ENCODE measurements at places on chromosomes 13 and 19.

DNA sequence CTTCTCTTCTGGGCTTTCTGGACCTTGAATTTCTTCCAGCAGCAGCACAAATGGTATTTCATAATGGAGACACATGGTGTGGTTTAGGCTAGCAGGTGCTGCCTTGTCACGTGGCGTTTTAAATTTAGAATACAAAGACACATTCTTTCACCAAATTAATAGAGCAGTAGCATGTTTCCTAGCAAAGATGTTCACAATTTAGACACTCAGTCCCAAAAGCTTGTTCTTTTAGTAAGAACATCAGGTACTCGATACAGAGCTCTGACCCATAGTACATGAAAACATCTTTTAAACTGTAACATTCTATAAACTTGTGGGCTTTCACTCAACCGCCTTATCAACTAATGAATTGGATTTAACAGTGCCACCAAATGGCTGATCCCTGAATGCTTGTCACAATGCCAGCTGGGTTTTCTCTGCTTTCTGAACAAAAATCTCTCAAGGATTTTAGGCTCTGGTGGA lies 290.1 kb downstream of the DCLK1 start:
- DNase-seq: no peak

- peak; percentile 10 for DNase-seq
Observed at GRCh38 chr19:29576046-29576606, 30.0 kb upstream of the POP4 start.

GRCh38 chr13:29855784-29856183 lies 5.4 kb upstream of the UBL3 start:
- DNase-seq: no peak

DNA sequence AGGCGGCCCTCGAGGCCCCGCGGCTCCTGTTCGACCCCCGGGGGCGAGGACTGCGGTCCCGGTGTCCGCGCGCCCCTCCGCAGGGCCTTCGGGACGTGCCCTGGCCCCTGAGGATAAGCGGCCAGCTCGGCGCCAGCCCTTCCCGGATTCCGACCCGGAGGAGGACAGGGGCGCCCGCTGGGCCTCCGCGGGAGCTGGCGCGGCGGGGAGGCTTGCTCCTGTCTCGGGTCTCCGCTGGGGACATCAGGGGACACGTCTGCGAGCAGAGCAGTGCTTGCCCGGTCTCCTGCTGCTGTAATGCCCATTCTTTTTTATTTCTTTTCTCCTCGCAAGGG lies 829 bp downstream of the B3GLCT start:
- DNase-seq: no peak

DNA sequence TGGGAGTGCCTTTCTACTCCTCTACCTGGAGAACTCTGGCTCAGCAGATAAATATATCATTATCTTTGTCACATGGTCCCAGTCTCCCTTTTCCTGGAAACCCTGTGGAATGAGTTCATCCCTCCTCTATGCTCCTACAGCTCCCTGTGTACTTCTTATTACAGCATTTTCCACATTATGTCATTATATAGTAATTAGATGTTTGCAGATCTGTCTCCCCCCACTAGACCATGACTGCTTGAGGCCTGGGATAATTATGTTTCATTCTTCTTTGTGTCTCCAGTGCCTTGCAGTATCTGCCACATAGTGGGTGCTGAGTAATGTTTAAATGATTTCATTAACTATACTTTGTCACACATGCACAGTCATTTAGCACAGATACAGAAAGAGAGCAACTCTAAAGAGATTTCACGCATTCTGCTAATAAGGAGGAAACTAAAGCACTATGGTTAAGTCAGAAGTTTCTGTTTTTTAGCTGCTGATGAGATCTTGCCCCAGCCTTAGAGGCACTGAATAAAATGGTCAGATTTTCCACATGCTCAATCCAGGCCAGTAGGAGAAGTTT lies 66.1 kb upstream of the DIAPH3 start:
- no peak for DNase-seq

DNA sequence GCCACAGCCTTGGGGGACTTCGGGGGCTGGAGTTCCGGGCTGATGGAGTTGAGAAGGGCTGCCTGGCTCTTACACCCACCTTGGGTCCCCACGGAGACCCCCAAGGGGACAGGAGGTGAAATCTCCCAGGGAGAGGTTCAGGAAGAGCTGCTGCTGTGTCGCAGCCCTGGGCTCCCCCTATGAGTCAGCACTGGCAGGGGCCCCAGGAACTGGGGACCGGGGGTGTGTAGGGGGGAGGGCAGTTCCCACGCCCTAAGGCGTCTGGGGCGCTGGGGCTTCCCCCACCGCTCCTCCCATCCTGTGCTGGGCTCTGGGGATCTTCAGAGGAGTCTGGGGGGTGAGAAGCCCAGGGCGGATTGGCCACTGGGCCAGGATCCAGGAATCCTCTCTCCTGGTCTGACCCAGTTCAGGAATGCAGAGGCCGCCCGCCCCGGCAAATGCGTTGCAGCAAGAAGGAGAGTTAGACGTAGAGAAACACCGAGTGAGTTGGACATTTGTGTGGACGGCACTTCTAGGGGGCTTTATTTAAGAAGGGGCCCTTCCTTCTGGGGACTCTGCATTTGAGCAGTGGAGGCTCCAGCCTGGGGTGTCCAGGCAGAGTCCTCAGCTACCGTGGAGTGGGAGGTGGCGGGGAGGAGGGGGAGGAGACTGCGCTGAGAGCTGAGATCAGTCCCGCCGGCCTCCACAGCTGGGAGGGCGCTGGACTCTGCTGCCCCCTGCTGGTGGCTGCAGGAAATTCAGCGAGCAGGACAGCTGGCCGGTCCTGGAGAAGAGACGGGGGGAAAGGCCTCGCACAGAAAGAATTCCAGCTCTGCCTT lies 15.0 kb upstream of the NANOS3 start:
- DNase-seq: peak; percentile 87

- DNase-seq: no peak
Observed at GRCh38 chr13:72390909-72391308, 336.5 kb downstream of the MZT1 start.

GRCh38 chr13:23845105-23845725 lies 44.0 kb downstream of the MIPEP start:
- DNase-seq: no peak

GRCh38 chr13:40381935-40382764 lies 284.3 kb downstream of the FOXO1 start:
- DNase-seq: no peak

DNA sequence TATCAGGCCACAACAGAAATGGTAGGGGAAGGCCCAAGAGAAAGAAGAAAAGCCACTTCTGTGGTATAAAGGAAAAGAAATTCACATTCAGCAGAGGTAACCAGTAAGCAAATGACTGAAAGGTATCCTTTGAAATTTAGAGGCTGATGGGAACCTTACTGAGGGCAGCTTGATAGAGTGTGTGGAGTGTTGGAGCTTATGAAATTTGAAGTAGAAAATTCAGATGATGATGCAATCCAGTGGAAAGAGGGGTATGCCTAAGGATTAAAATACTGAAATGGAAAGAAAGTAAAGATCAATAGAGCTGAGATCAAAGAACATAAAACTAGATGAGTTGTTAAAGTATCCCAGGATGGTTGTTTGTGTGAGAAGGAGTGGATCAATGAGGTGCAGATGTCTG lies 42.8 kb upstream of the RFXAP start:
- no peak for DNase-seq

- no peak for DNase-seq
Observed at GRCh38 chr19:29735829-29736228, 20.8 kb upstream of the C19orf12 start.

GRCh38 chr13:42484386-42484785 lies 89.6 kb upstream of the TNFSF11 start:
- DNase-seq: no peak

DNA sequence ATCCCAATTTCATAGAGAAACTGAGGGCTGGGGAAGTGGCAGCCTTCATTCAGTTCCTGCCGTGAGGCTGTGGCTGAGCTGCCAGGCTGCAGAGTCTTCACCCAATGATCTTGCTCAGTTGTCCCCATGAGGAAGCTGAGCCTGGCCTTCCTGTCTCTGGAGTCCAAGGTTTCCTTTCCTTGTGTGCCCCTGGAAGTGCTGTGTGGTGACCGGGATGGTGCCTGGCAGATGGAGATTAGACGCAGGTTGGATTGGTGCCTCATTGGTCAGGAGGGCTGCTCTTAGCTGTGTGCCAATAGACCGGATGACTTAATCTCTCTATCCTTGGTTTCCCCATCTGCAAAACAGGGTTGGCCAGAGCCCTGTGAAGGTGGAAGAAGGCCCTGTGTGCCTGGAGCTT lies 24.6 kb downstream of the DNM2 start:
- no peak for DNase-seq

DNA sequence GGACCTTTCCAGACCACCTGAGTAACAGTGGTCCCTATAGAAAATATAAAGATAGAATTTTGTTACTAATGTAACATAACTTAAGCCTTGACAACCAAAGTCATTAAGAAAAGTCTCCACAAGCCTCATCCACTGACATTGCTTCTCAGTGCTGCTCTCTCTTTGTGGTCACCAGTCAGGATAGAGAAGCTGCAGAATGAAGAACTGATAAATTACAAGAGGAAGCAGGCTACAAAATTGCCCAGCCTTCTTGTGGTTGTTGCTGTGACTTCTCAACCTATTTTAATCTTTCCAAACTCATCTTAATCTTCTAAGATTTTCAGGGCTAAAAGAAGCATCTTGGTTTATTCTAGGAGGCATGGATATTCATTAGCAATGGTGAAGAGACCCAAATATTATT lies 343.8 kb downstream of the MZT1 start:
- no peak for DNase-seq

GRCh38 chr19:5850743-5851293 lies 431 bp downstream of the FUT3 start:
- DNase-seq: peak; percentile 53

GRCh38 chr13:110512198-110512740 lies 49.3 kb downstream of the RAB20 start:
- DNase-seq: no peak

GRCh38 chr19:40639638-40639982 lies 38.4 kb downstream of the LTBP4 start:
- no peak for DNase-seq

DNA sequence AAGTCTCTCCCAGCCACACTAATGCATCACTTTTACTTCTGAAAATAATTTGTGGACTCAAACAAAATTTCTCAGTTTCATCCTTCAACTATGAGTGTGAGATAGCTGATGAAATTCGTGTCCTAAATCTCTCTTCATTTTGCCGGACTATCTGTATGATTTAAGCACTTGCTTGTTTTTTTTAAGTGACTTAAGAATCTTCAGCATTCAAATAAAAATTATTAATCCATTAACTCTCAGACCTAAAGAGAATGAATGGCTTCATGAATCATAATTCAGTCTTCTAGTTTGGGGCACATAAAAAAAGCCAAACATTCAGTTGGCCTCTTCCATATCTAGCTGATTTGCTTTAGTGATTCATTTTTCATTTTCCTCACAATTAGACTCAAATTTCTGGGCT lies 579.5 kb downstream of the DCT start:
- DNase-seq: peak; percentile 28

GRCh38 chr13:47890146-47890814 lies 110.8 kb downstream of the SUCLA2 start:
- no peak for DNase-seq

DNA sequence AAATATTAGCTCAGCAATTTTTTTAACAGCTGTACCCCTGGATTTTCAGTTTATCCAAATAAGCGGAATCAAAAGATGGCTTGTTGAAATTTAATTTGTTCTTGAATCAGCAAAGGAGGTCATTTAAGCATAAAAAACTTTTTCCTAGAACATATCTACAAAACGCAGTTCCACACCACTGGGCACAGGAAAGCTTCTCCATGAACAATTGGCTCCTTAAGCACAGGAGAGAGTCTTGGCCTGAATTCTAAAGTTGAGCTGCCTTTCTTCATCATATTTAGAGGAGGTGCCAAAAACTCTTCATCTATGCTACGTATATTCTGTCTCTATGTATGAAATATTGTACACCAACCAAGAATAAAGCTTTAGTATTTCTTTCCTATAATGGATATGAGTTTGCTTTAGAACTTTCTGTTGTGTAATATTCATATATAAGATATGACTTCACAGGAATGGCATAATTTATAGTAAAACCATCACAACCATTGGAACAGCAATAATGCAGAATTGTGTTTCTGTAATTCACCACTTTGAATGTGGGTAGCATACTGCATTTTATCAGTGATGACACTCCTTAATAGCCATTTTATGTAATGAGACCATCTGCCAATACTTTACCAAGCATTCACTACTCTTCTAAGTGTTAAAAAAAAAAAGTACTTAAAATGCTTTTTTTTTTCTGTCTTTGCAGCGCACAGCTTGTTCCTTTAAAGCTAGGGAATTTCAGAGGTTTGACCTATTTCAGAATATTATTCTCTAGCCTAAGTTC lies 263.7 kb downstream of the SLITRK6 start:
- no peak for DNase-seq

DNA sequence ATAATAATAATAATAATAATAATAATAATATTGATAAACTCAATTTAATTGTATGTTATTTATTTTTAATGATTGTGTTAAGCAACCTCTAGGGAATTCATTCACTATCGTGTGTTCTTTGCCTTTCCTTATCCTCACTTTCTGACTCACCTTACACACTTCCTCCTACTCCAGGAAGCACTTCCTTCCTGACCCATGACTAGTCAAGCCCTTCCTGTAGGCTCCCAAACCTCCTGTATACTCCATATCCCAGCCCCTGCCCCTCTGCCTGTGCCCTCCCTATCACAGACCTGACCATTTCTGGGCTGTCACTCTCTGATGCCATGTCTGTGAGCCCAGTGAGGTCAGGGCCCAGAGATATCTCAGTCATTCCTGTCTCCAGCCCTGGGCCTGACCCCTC lies 7.6 kb downstream of the LGALS4 start:
- no peak for DNase-seq

- no peak for DNase-seq
Observed at GRCh38 chr19:955803-956765, 28.1 kb upstream of the WDR18 start.

DNA sequence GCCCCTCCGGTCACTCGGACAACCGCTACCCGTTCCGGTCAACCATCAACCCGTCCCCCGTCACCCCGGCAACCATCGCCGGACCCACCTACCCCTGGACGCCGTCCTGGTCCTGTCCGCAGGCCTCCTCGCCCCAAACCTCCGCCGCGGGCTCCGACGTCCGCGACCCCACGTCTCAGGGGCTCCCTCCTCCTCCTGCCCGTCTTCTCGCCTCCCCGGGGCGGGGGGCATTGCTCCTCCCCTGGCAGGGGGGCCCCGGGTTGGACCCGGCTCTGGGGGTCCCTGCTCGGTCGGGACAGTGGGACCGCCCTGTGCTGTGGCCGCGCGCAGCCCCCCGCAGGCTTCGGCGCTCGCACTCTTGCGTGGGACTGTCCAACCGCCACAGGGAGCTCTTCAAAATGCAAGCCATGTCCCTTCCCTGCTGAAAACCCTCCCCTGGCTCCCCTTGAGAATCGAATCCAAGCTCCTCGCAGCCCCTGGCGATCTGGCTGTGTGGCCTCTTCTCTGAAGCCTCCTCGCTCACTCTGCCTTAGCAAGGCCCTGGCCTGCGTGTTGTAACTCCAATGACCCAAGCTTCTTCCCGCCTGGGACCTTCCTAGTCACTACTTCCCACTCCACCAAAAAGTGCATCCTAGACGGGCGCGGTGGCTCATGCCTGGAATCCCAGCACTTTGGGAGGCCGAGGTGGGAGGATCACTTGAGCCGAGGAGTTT lies 8.4 kb downstream of the EPHX3 start:
- no peak for DNase-seq

GRCh38 chr19:40393894-40394815 lies 4.2 kb upstream of the HIPK4 start:
- DNase-seq: no peak

Data from IMR-90 (cell line).